LHCN-M2 (cell line): ENCODE measurements at places on chromosomes 7 and 10.

DNA sequence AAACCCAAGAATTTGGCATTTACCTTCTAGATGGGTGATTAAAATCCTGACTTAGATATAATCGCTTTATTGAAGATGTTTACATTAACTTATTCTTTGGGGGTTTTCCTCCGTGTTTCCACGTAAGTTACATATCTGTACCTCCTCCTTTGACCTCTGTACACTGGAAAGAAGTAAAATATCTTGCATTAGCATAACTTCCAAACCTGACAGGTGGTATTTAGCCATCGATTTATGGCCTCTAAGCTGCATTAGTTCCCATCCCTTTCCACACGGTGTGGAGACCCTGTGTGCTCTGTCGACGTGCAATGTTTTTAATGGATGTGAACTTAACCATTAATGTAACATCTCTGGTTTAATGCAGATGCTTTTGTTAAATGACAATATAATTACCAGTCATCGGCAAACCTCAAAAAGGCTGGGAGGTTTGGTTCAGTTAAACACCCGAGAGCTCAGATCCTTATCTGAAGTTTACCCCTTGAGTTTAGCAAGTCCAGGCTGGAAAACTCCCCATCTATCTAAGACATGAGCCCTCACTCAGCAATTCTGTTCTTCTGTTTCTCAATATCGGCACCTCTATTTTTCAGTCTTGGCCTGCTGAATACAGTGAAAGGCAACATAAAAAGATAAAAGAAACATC lies 295.2 kb downstream of the GATA3 start:
- no peak for DNase-seq

DNA sequence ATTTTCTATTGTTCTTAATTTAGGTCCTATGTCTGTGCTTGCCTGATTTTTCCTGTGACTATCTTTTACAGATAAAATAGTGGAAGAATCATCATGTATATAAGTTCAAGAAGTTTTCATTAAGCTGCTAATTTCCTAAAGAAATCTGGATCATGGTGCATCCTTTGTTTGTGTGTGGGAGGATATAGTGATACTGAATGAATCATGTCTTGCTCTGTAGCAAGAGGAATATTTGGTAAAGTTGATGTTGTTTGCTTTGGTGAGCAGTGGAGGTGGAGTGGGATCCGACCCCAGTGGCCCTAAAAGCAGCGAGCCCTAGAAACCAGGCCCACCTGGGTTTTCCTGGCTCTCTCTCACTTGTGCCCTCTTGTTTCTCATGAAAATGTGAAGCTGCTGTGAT lies 83.7 kb downstream of the CCNY start:
- no peak for DNase-seq

GRCh38 chr10:45502458-45502857 lies 128.4 kb downstream of the ALOX5 start:
- DNase-seq, result no peak

- no peak for DNase-seq
These were observed 12.2 kb upstream of the JMJD1C start for GRCh38 chr10:63477927-63478326.

GRCh38 chr7:954330-955238 lies at the start of gene ADAP1:
TSS of gene ADAP1 (minus strand) at chr7:954680. CDS start at chr7:954477, 203 bp downstream.
- no peak for DNase-seq

DNA sequence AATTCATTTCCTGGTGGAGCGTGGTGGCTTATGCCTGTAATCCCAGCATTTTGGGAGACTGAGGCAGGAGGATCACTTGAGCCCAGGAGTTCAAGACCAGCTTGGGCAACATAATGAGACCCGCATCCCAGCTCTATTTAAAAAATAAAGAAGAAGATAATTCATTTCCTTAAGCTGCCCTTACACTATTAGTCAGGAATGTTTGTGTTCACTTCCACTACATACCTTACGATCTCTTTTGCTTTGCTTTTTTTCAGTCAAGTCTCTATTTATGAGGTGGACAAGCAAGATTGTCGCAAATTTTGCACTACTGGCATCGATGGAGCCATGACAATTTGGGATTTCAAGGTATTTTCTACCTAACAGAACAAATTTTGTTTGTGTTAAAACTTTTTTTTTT lies 11.2 kb upstream of the ARPC1B start:
- no peak for DNase-seq

- DNase-seq, result peak; percentile 89
These were observed 27.5 kb downstream of the DLG5 start for GRCh38 chr10:77899080-77899477.

GRCh38 chr10:10538326-10538725 lies 479.3 kb upstream of the CELF2 start:
- DNase-seq, result no peak

GRCh38 chr10:124648131-124648475 lies 96.1 kb downstream of the FAM53B start:
- peak; percentile 56 for DNase-seq

- no peak for DNase-seq
These were observed 61.0 kb downstream of the GALNT11 start for GRCh38 chr7:152086513-152086912.

GRCh38 chr7:104367926-104368325 lies 39.5 kb downstream of the LHFPL3 start:
- no peak for DNase-seq

- peak; percentile 65 for DNase-seq
These were observed 100.5 kb upstream of the SDK1 start for GRCh38 chr7:3200504-3200903.

DNA sequence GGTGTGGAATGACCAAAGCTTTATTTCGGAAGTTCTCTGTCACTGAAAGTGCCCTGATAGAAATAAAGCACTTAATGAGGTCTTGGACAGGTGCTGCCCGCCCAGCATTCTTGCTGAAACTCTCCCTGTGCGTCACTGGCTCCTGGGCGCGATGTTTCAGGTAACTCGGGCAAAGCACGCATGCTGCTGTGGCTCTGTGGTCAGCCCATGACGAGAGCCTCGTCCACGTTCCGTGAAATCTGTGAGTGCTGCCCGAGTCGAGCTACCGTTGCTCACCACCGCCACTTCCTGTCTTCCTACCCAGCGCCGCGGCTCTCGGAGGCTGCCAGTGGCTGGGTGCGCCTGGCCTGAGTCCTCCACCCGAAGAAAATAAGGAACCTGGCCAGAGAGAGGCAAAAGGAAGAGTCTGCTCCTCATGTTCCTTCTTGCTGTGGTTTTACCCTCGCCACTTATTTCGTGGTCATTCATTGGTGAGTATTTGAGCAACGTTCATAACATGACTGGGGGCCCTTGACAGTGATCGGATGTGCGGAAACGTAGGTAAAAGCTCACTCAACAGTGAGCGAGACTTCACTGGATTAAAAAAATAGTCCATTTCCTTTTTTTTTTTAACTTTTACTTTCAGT lies 95.5 kb downstream of the MAP3K8 start:
- no peak for DNase-seq

GRCh38 chr10:91104193-91105041 lies 116.0 kb upstream of the PCGF5 start:
- DNase-seq, result no peak
